ENCODE measurements at places on chromosomes 6 and 20.

GRCh38 chr6:157974341-157974894 lies 7.2 kb upstream of the SYNJ2 start:
- DNase-seq = no peak

DNA sequence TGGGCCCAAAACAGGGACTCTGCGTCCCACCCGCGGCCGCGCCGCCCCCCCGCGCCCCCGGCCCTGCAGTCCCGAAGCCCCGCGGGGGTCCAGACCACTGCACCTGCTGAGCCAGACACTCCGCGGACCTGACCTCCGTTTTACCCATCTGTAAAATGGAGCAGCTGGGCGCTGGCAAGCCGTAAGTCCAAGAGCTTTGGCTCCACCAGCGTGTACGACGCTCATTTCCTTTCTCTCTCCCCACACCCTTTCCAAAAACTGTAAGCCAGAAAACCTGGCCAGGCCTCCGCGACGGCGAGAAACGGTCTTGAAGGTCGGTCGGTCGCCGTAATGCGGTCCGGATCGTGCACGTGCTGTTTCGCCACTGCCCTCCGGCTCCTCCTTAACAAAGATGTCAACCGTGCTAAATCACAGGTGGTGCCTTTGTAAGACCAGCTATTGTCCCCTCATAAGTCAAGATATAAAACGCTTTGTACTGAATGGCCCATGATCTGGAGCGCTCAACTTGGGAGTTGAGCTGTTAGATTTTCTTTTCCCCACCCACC lies 7.8 kb upstream of the NR2E1 start:
- DNase-seq = no peak

- no peak for DNase-seq
These were observed 143.5 kb upstream of the AFDN start for GRCh38 chr6:167683028-167683862.

DNA sequence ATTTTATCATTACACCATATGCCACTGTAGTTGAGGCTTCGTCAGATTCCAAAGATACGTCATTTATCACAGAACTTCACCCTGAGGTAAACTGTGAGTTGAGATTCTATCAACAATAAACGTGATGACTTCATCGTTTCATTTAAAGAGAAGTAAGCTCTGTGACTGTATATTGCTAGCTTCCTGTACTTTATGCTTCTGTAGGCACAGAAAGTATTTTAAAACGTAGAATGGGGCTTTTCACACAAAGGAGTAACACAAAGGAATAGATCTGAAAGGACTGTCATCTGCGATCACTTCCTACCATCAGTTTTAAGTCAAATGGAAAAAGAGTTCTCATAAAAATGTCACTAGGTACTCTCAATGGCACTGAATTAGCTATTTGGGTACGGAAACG lies 234.4 kb upstream of the MCHR2 start:
- no peak for DNase-seq

- DNase-seq = no peak
These were observed 85.8 kb downstream of the TRMT11 start for GRCh38 chr6:126072172-126072571.

DNA sequence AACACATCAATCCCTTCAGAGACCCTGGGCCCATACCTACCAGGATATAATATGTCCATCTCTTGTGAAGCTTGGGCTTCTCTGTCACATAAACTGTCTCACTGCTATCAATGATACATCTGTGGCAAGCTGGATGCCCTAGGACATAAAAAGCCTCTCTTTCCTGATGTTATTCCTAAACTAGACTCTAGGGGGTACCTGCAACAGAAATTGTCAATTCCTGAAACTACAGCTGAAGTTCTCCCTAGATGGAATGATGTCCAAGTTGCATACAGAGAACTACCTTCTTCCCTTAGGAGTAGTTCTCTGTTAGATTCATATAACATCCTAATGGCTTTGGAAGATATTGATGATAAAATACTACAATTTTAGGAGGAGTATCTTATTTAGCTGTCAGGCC lies 35.8 kb downstream of the TBX18 start:
- no peak for DNase-seq

- no peak for DNase-seq
These were observed 124.2 kb downstream of the GRM4 start for GRCh38 chr6:34021554-34022190.

GRCh38 chr6:41929924-41930323 lies 8.6 kb downstream of the BYSL start:
- no peak for DNase-seq

DNA sequence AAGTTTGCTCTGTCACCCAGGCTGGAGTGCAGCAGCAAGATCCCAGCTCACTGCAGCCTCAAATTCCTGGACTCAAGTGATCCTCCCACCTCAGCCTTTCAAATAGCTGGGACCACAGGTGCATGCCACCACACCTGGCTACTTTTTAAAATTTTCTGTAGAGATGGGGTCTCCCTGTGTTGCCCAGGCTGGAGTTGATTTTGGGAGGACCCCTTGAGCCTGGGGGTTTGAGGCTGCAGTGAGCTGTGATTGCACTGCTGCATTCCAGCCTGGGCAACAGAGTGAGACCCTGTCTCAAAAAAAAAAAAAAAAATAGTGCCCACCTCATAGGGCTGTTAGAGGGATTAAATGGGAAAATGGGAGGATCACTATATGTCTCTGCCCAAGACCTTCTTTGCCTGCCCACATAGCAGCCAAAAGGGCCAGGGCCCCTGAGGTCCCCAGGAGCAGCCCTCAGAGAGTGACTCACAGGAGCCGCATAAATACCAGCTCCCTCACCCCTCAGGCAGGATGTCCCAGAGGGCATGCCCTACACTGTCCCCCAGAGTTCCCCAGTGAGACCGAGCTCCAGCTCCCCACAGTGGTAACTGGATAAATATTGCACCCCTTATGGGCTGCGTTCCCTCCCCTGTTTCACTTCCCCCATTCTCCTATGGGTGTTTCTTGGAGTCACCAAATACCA lies 11.7 kb upstream of the MDGA1 start:
- DNase-seq = no peak

GRCh38 chr6:6230286-6230685 lies 90.2 kb downstream of the F13A1 start:
- DNase-seq = no peak

- DNase-seq = no peak
These were observed 246.0 kb upstream of the RUNX2 start for GRCh38 chr6:45082091-45082490.

GRCh38 chr6:113318575-113318917 lies 538.6 kb upstream of the MARCKS start:
- DNase-seq = no peak

- no peak for DNase-seq
These were observed 277.7 kb downstream of the NRN1 start for GRCh38 chr6:5729080-5729434.

DNA sequence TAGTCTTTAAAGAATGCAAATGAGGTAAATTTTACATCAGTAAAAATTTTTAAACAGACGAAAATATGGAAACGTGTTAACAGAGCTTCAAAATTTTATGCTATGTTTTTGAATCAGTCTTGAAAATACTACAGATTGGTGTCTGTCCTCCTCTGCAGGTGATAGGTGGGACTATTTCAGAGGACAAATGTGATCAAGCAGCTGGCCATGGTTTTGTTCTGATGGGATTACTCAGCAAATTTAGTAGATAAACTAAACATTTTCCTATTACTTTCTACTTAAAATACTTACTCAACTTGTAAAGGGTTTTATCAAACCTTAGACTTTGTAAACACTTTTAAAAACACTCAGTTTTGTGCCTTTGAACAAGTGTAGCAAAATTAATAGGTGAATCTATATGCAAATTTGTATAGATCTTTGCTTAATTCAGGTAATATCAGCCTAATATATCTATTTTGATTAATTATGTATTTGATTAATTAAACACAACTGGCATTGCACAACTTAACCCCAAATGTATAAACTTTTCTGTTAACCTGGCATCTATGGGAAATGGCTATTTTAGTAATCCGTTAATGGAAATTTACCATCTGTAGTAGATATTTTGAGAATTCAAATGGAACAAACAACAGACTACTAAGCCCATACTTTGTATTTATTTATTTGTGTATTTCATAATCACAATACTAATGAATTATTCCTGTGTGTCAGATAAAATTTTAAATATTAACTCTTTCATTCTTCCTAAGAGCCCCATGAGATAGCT lies 22.5 kb downstream of the ADGRB3 start:
- no peak for DNase-seq

- DNase-seq = peak; percentile 35
These were observed 80.9 kb downstream of the SESN1 start for GRCh38 chr6:109013656-109014305.

GRCh38 chr6:114216789-114217467 lies 125.9 kb downstream of the HS3ST5 start:
- no peak for DNase-seq

DNA sequence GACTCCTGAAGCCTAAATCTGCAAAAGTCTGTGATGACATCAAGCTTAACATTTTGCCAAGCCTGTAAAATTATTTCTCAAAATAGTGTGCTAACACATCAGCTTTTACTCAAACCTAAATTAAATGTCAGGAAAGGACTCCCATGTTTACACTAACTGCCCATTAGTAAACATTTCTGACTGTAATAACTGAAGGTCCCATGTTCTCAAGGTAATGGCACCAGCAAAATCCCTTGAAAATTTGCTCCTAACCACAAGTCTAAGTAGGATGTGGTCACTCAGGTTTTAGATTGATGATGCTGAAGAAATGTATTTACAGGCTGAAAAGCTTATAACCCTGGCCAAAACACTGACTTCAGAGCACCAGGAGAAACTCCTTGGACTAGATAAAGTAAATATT lies 33.0 kb downstream of the BACH2 start:
- DNase-seq = no peak

DNA sequence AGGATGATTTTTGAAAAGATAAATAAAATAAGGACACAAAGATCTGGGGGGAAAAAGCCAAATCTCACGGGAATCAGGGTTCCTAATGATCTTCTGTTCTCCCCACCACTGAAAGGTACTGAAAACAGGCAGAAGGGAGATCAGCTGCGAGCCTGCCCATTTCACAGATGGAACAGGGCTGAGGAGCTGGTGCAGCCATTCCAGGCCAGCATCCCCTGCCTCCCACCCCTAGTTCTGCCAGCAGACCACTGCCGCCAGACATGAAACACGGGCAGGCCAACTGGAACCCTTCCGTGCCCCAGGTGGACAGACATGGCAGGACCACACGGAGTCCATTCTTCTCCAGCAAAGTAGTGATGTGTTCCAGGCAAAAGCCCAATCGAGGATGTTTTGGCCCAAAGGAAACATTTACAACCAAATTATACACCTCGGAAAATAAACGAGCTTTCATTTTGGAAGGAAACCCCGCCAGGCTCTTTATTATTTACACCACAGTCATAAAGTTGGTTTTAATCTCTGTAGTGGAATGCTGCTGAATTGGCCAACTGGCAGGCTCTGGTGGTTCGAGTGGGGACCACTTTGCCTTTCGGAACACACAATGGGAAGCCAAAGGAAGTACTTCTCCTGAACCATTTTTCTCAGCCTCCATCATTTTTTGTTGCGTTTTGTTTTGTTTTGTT lies 28.2 kb downstream of the ISM1 start:
- no peak for DNase-seq

GRCh38 chr6:151847064-151847463 lies 39.6 kb downstream of the ESR1 start:
- DNase-seq = peak; percentile 3

- DNase-seq = no peak
These were observed 8.7 kb upstream of the PLTP start for GRCh38 chr20:45920462-45921336.

- no peak for DNase-seq
These were observed 1.8 kb downstream of the RPL10A start for GRCh38 chr6:35469751-35470662.

GRCh38 chr6:13421425-13422059 lies 65.9 kb downstream of the GFOD1 start:
- DNase-seq = no peak

DNA sequence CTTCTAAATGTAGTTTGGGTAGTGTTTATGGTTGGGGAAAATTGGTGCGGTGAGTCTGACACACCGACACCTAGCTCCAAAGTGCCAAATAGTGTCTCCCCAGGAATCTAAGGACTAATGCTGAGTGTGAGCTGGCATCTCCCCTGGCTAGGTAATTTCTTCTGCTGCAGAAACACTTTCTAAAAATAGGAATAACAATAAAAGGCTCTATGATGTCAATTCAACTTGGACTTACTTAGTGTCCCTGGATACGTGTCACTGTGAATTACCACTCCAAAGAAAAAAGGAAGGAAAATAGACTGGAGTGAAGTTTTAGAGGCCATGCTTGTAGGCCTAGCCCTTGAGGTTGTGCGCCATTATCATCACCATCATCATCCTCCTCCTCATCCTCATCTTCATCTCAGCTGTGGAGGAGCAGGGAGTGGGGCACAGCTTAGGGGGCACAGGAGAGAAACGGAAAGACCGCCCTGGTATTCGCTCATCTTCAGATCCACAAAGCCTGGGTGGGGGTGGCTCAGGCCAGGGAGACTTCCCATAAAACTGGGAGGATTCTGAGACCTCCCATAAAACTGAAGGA lies 89.6 kb downstream of the TBC1D7 start:
- no peak for DNase-seq

- no peak for DNase-seq
These were observed 41.4 kb downstream of the HLA-F start for GRCh38 chr6:29764422-29765196.

DNA sequence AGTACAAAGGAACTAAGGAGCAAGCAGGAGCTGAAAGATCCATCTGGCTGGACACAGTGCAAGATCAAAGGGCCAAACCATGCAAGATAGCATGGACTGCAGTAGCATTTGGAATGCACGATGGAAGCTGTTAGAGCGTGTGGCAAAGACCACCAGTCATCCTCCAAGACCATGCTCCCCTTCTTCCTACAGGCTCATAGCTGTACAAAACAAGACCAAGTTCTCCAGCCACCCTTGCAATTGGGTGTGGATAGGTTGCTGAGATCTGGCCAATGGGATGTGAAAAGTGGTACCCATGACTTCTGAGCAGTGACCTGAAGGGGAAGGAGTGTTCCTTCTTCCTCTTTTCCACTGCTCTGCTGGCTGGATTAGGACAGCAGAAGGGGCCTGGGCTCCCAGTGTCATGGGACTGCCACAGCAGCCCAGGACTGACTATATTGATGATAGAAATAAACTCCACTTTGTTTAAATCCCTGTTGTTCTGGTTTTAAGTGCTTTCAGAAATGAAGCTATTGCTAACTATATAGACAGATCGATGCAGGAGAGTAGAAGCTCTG lies 64.9 kb downstream of the SLC22A23 start:
- no peak for DNase-seq

DNA sequence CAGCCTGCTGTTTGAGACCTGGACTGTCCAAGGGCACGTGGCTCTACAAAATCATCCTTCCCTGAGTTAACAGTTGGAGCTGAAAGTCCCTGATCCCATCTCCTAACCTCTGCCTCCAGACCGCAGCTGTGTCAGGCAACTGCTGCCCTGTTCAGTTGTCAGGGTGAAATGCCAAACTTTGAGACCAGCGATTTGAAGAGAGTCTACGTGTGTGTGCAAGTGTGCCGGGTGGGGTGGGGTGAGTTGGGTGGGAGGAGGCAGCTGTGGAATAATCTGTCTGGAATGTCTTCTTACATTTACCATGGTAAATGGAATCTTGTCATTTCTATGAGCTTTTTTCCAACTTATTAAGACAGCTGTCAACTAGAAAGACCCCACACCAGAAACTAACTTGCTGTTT lies 81.0 kb upstream of the FAM8A1 start:
- DNase-seq = no peak

GRCh38 chr6:149065658-149066556 lies 251.6 kb upstream of the TAB2 start:
- peak; percentile 43 for DNase-seq
